Fibroblast of upper back skin (primary cell): ENCODE measurements at places on chromosomes 13 and 19.

DNA sequence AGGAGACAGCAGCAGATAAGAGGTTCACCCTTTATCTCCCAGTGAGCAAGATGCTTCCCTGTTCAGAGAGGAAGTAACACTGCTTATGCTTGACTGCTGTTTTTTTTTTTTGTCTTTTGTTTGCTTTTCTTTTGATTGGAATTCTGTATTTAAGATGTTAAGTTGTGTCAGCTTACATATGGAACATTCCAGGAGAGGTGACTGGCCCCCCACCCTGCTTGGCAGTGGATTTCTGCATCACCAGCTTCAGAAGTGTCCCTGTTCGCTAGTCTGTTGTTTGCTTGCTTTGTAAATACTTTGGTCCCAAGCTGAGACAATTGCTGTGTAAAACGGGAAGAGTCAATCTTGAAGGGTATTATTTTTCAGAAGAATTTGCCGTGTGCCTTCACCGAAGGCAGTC lies 43.0 kb downstream of the IFT88 start:
- DNase-seq, result no peak

GRCh38 chr13:33318744-33319143 lies 33.2 kb upstream of the STARD13 start:
- DNase-seq, result no peak

DNA sequence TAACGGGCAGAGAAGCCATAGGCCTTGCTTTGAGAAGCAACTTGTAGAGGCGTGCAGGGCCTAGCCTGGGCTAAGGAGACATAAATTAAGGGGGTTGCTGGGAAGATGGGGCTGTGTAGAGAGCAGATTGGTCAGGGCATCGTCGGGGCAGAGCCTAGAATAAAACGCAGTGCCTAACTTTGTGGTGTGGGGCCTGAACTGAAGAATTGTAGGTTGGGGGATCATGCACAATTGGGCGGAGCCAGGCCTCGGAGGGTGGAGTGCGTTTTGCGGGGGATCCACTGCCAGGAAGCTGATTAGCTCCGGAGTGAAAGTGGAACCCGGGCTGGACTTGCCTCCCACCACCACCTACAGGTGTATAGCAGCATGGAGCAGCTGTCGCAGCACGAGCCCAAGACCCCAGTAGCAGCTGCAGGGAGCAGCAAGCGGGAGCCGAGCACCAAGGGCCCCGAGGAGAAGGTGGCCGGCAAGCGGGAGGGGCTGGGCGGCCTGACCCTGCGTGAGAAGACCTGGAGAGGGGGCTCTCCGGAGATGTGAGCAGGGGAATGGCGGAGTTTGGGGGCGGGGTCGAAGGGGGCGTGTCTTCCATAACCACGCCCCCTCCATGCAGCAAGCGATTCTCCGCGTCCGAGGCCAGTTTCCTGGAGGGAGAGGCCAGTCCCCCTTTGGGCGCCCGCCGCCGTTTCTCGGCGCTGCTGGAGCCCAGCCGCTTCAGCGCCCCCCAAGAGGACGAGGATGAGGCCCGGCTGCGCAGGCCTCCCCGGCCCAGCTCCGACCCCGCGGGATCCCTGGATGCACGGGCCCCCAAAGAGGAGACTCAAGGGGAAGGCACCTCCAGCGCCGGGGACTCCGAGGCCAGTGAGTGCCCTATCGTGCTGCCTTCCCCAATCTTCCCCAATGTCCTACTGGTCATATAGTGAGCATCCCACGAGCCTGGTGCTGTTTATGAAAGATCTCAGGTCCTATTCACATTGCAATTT lies 13.8 kb downstream of the DNASE2 start:
- peak; percentile 66 for DNase-seq

- no peak for DNase-seq
These were observed 47.3 kb upstream of the CLDN10 start for GRCh38 chr13:95505265-95505664.

DNA sequence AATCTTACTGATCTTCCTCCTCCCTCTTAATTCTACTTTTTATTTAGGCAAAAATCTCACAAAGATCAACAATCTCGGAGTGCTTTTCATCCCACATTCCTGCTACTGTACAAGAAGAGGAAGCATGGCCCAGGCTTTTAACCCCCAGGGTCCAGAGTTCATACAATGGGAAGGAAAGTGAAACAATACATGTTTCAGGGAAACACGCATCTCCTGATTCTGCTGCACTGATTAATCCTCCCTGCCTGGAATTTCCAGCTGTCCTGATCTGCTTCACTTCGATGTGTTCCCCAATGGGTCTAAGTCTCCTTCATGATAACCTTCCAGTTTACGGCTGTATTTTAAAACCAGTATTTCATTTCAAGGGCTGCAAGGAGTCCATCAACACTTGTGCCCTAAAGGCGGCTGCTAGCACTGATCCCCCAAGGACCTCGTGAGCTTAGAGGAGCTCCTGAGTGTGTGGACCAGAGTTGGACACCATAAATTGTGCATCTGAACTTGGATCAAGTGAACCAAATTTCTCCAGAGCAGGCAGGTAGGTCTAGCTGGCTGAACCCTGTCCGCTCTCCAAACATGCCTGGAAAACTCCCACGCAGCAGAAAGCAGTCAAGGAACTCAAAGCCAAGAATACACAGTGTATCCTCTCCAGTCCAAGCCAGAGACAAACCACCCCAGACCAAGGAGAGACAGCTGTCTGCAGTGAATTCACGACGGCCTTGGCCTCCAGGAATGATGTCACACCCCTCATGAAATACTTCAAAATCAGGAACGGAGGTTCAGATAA lies 44.3 kb downstream of the COL4A1 start:
- DNase-seq, result no peak

DNA sequence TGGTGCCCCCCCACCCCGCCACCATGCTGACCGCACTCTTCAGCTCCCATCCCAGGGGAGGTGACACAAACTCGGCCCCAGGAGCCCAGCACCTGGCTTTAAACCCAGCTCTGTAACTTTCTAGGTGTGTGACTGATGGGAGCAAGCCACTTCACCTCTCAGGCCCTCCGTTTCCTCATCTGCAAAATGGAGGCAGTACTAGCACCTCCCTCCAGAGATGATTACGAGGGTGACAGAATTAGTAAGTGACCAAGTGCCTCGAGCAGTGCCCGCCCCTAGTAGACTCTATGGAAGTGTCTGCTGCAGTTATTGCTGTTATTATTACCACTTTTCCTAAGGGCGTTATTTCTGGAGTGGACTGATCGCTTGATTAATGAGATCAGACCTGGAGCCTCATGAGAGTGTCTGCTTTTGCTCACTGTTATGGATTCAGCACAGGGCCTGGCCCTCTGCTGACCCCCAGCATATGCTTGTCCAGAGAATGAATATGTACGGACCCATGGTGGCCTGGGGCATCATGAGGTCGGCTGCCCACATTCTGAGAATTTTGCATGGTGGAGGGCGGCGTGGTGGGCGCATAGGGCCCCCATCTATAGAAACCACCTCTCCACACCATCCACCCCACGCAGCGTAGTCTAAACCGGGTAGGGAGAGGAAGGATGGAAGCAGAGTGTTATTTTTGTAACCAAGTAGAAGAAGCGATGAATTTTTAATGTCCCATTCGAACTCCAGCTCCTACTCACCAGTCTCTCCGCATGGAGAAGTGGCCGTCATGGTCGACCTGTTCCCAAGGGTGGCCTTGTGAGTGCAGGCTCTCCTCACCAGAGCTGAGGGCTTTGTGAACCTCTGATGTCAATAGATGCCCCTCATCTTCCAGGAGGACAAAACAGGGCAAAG lies 48.2 kb downstream of the CAPN12 start:
- DNase-seq, result no peak

DNA sequence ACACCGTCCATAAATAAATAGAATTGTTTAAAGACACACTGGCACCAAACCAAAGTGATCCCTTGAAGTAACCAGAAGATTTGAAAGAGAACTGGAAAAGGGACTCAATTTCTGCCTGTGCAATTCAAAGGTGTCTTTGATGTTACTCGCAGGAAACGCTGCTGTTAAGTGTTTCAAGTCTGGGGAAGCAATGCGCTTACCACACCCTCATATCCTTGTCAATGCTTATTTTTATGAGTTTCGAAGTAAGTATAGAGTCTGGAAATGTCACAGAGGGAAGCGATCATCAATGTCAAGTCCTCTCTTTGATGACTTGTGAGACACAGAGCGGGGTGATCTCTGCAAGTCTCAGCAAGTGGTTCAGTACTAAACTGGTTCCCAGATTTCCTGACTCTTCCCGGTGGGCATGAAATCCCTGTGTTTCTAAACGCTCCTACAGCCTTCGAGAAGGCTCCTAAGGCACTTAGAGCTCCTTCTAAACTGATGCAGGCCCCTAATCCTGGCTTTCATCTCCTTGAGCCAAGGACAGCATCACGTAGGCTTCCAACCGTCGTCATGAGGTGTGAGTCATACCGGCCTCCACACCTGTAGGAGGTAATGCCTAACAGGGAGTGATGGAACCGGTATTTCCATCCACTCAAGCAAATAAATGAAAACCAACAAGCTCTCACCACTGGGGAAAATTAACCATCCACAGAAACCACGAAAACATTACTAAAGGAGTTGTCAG lies 22.8 kb downstream of the SYDE1 start:
- DNase-seq, result no peak
